ENCODE measurements at places on chromosomes 4 and X. TPM values are rescaled to one million over a fixed set of nuclear protein-coding genes. Genes with fewer than 3 reads are reported as not detected.
A peak's percentile ranks its signal among the peaks of the same experiment; 100 is the strongest.

KLHL13 gene
- 4.6 TPM for total RNA-seq

TMPRSS11B gene
- total RNA-seq, result not detected

GAGE13 gene
- not detected for total RNA-seq

- peak; percentile 76 for DNase-seq
Observed at GRCh38 chrX:44580466-44580865, 37.8 kb upstream of the FUNDC1 start.

- no peak for DNase-seq
Observed at GRCh38 chr4:32958586-32958985, 2238.4 kb downstream of the PCDH7 start.

GRCh38 chrX:139825618-139826017, 107.2 kb downstream of the ATP11C start:
- no peak for DNase-seq

DNA sequence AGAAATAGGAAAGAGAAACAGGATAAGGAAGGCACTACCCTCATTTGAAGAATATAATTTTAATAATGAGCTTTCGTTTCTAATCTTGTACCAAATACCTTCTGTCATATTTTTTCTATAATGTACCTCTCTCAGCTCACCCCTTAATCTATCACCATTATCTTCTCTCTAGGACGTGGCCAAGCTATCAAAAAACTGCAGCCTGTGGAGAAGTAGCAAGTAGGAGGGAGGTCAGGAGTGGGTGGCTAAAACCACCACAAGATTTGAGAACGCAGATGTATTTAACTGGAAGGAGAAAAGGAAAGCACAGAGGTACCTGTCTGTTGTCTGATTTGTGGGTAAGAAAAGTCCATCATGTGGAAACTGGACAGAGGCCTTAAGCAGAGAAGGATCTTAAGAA, 576.7 kb upstream of the DIPK2B start:
- no peak for DNase-seq

DNA sequence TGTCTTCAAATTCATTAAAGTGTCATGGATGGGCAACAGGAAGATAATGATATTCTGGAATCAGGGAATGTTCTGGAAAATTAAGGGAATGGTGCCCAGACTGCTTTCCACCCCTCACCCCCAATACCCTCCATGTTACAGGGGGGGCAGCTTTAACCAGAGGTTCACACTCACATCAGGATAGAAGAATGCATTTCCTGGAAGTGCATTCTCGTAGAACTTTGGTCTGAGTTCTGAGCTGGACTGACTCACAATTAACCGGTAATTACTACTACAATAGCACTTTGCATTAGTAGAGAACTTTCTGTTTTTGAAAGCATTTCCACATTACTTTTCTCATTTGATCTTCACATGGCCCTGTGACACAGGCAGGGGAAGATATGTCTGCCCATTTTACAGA, 52.5 kb upstream of the SHISA3 start:
- peak; percentile 22 for DNase-seq

GRCh38 chrX:154074199-154074598, 23.3 kb downstream of the MECP2 start:
- peak; percentile 87 for DNase-seq

DNA sequence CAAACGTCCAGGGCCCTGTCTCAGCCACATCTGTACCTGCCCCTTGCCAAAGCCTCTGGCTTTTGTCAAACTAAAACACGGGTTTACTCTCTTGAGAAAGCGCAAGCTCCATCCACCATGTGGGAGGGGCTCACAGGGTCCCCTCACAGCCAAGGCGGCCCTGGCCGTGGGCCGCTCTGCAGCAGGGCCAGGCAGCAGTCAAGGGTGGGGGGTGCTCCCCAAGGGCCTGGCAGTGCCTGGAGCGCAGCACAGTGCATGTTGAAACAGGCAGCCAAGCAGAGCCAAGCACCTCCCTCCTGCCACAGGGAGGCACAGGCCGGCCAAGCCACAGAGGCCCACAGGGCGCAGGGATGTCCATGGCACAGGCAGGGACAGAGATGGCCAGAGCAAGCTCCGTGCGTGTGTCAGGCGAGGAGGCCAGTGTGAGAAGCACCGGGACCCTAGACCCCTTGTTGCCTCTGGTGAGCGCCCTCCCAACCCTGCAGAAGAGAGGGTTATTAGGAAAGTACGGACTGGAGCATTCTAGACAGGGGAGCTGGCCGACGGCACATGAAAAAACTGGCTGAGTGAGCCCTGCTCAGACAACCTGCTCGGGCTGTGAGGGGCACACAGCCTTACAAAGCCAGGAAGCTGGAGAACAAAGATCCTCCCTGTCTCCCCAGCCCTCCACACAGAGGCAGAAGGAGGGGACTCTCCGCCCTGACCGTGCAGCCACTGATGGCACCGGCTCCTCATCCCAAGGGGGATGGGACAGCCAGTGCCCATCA, 39.0 kb downstream of the FAM53A start:
- no peak for DNase-seq

Data from M059J (cell line).